ENCODE measurements at places on chromosomes 6 and 20. TPM values are rescaled to one million over a fixed set of nuclear protein-coding genes. Genes with fewer than 3 reads are reported as not detected.

The TAGAP gene
- 0.75 TPM for polyA plus RNA-seq

The FOXF2 gene
- polyA plus RNA-seq, result 0.20 TPM

The CCND3 gene
- polyA plus RNA-seq, result 28.8 TPM

The GMPR gene
- polyA plus RNA-seq, result 13.2 TPM

The SLC17A1 gene
- 28.0 TPM for polyA plus RNA-seq

Data from left renal pelvis (tissue), 4 donors.